ENCODE measurements at places on chromosomes 5 and 9.

DNA sequence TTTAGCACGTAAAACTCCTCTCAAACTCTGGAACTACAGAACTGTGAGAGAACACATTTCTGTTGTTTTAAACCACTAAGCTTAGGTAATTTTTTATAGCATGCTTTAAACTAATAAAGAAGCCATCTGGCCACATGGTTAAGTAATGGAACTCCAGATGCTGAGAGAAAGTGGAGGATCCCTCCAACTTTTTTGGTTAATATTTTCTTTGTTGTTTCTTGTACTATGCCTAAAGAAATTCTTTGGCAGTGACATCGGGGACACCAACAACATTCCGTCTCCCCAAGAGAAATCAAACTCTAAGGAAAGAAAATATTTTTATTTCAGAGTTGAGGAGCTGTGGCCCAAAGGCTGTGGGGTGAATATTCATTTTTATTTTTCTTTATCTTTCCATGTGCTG lies 734.8 kb upstream of the CDH9 start:
- no peak for DNase-seq

GRCh38 chr5:75355236-75355635 lies 18.2 kb downstream of the HMGCR start:
- DNase-seq: no peak

GRCh38 chr5:125325488-125326149 lies 579.2 kb upstream of the ZNF608 start:
- DNase-seq: no peak

DNA sequence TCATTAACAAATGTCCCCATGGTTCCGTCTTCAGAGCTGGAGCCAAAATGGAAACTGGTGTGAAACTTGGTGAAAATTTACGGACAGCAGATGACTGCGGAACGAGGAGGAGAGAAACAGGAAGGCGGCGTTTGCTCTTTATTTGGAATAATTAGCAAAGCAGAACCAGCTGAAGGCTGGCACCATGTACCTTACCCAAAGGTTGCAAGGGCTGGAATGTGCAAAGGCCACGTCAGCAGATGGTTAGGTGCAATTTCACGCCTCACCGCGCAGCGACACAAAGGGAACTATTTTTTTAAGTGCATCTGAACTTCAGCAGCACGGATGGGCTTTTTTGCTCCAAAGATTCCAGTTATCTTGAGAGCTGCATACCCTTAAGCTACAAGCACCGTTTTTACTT lies 127.4 kb downstream of the COL23A1 start:
- DNase-seq: no peak

GRCh38 chr5:98913911-98914310 lies 14.9 kb downstream of the CHD1 start:
- DNase-seq: no peak

Measured in CD4-positive, alpha-beta T cell treated with Interleukin-21 for 1 hour (primary cell).